ENCODE measurements at places on chromosomes 16 and 17.

GRCh38 chr17:71111460-71111859 is 942.1 kb downstream of the KCNJ2 start:
- no peak for DNase-seq

GRCh38 chr17:30908717-30909420 is 2.8 kb upstream of the TEFM start:
- DNase-seq = no peak

GRCh38 chr17:4557626-4558346 is 2.6 kb downstream of the GGT6 start:
- DNase-seq = no peak

DNA sequence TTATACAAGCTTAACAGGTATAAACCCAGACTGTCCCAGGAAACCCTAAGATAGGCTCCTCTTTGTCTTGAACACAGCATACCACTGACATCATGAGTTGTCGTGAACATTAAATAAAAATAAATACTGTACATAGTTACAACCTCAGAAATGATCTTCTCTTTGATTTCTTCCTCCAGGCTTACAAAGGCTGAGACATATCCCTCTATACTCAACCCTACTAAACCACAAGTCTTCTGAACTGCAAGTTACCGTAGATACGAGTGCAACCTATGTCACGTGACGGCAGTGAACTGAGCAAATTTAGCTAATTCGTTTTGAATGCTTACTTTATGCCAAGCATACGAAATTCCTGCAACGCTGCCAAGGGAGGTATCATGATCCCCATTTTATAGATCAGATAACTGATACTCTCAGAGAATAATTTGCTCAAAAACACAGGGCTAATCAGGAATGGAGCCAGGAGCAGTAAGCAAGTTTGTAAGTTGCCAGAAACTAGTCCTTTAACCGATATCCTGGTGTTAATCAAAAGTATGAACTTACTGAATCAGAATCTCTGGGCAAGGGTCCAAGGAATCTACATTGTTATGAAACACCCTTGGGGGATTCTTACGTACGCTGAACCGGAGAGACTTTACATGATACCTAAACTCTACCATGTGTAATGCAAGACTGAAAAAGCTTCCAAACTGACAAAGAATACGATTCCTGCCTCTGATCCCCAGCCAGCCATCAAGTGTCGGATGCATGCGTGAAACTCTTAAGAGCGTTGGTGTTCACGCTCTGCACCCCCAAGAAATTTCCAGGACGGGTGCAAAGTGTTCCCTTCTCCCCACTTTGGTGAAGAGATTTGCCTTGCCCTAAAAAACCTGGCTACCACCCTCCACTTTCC is 106.2 kb downstream of the XYLT1 start:
- DNase-seq = peak; percentile 63

DNA sequence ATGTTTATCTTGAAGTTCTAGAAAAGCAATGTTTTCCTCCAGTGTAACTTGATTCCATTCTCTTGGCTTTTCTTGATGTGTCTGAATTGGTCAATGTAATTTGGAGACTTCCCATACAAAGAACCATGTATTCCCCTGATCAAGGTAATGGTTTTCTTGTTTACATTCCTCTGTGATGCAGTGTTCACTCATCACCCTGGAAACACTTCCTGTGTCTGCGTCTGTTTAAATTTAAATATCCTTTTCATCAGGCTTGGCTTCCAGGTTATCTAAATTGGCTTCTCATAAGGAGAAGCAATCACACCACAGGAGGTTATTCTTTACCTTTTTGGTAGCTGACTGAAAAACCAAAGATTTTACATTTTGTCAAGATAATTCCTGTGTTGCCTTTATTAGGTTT is 237.3 kb upstream of the WSCD1 start:
- DNase-seq = peak; percentile 22

DNA sequence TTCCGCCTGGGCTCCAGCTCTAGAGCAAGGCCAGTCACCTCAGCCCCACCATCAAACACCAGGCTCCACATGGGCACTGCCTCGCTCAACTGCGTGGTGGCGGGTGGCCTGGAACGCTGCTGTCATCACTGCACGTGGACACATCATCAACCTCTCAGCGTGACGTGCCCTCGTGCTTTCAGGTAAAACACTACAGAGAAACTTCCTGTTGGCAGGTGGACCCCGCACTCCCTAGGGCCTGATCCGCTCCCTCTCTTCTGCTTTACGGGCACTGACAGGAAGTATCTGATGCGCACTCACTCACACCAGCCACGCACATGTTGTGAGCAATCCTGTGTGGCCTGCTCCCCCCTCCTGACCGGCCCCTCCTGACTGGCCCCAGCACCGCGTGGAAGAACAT is 87.4 kb downstream of the ANKRD11 start:
- no peak for DNase-seq

GRCh38 chr16:7449808-7450207 is 117.2 kb downstream of the RBFOX1 start:
- DNase-seq = no peak

DNA sequence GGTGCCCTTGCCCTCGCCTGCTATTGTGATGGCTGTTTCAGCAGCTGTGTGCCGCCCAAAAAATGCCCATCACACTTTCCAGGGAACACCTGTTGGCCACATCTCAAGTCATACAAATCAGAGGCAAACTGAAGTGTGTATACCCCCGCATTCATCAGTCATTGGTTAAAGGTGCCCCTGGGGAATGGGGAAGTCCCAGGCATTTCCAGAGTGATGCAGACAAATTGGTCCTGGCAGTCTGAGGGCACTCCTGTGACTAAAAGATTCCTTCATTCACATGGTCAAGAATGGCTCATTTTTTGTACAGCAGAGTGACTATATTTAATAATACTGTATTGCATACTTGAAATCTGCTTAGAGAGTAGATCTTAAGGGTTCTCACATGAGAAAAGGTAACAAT is 102.9 kb upstream of the TMEM97 start:
- no peak for DNase-seq

GRCh38 chr17:62792447-62792800 is 15.7 kb downstream of the MARCHF10 start:
- DNase-seq = no peak

DNA sequence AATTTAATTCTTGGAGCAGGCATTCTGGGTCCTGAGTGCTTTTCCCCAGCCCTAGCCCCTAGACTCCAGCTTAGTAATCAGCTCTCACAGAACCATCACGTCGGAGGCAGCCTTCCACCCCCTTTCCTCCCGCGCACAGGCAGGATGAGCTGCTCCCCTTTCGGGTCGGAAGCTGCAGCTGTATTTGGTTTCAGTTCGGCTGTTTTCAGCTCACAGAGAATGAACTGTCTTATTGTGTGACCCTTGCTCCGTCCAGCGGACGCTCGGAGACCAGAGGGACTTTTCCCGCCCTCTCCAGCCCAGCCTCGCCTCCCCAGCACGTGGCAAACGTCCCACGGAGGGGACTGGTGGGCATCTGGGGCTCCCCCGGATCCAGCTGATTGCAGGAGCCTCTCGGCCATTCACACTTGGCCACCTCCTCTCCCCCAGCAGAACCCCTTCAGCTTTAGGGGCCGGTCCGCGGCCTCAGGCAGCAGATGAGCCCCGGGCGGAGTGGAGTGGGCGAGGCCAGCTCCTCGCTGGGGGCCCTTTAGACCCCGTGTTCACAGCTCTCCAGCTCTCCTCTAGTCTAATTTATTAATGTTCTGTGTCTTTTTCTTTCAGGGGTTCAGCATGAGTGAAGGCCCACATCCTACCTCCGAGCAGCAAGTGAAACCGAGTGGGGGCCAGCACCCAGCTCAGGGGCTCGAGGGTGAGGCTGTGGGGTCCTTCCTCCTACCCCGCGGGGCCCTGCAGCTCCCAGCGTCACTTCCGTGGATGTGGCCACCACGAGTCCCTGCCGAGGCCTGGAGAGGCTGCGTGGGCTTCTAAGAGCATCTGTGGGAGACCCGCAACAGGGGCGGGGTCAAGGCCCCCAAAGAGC is 863 bp upstream of the UTS2R start:
- DNase-seq = no peak

- DNase-seq = no peak
These were observed 23.3 kb upstream of the RASL10B start for GRCh38 chr17:35708149-35708548.

GRCh38 chr16:77944631-77945030 is 77.7 kb upstream of the CLEC3A start:
- DNase-seq = no peak

GRCh38 chr17:50798424-50799288 is 31.3 kb upstream of the ANKRD40CL start:
- no peak for DNase-seq

GRCh38 chr16:67923414-67924116 is 8.1 kb downstream of the CTRL start:
- DNase-seq = no peak

- no peak for DNase-seq
These were observed 15.3 kb downstream of the CYTH1 start for GRCh38 chr17:78766743-78767294.

- DNase-seq = no peak
These were observed 19.4 kb downstream of the CMTM4 start for GRCh38 chr16:66677179-66677578.

GRCh38 chr17:40105861-40106759 is 5.7 kb upstream of the NR1D1 start:
- DNase-seq = no peak
